T-cell (primary cell): ENCODE measurements at places on chromosomes 7 and 10.

DNA sequence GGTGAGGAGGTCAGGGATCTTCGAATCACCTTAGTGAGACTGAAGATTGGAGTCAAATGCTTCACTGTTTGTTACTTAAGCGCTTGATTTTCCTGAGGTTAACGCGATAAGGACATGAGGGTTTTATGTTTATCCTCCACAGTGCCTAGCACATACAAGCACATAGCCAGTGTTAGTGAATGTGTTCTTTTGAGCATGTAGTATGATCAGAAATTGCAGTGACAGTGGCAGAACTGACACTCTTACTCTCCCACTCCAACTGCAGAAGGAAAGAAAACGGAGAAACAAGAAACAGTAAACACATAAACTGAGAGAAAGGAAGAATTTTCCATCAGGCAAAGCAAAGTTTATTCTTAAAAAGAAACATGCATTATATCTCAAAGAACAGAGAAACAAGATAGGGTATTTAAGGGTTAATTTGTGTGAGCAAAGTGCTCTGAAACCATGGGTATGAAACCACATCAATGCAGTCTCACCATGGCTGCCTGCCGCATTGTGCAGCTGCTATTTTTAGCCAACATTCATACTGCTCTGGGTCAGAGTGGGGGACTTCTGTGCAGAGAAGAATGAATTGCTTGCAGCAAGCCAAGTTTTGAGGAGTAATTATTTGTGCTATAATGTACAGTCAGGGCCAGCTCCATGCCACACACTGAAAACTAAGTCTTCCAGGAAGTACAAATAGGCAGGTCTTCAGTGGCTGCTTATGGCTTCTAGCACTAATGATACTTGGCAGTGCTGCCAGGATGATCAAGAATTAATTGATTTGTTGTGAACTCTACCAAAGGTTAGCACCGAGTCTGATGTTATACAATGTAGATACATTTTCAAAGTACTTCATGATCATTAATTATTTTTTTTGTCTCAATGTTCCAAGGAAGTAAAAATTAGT lies 152.0 kb downstream of the MACC1 start:
- DNase-seq = no peak

- DNase-seq = peak; percentile 75
Measured at GRCh38 chr10:22611425-22612115, 102.8 kb downstream of the PIP4K2A start.

- DNase-seq = peak; percentile 23
Measured at GRCh38 chr7:37344886-37345579, 103.6 kb downstream of the ELMO1 start.

GRCh38 chr10:131700506-131700905 lies 200.3 kb upstream of the PPP2R2D start:
- DNase-seq = no peak

DNA sequence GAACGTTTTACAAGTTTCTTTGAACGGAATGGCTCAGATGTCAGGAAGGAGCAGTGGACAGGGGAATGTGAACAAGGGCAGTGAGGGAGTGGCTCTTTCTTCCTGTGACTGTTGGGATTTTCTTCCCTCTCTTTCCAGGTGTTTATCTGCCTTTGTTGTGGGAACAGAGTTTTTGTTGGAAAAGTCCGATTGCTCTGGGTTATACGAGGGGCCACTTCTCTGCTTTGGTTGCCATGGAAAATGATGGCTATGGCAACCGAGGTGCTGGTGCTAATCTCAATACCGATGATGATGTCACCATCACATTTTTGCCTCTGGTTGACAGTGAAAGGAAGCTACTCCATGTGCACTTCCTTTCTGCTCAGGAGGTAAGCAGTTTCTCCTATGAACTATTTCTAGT lies 41.4 kb downstream of the ZRANB1 start:
- DNase-seq = no peak
